ENCODE measurements at places on chromosomes 5 and 9. TPM values are rescaled to one million over a fixed set of nuclear protein-coding genes. Genes with fewer than 3 reads are reported as not detected.

DNA sequence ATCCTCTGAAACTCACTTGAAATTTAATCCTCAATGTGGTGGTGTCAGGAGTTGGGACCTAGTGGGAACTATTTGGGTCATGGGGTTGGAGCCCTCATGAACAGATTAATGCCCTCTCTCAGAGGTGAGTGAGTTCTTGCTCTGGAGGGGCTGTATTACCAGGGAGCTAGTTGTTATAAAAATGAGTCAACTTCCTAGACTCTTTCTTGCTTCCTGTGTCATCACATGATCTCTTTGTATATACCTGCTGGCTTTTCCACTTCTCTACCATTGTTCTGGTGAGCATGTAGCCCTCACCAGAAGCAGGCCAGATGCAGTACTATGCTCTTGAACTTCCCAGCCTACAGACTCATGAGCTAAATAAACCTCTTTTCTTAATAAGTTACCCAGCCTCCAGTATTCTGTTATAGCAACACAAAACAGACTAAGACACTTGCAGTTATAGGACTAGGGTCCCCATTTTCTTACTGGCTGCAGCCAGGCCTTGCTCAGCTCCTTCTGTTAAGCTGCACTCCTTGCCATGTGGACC, 127.5 kb downstream of the SUSD1 start:
- no peak for DNase-seq

- no peak for DNase-seq
Measured at GRCh38 chr5:169848271-169848670, 132.0 kb downstream of the INSYN2B start.

- no peak for DNase-seq
Measured at GRCh38 chr5:664994-665360, 28.2 kb downstream of the TPPP start.

- no peak for DNase-seq
Measured at GRCh38 chr5:141245250-141245717, at the start of gene PCDHB15. Gene PCDHB15, plus strand, starts transcription at chr5:141245395. Its CDS starts 184 bp downstream, at chr5:141245579.

DNA sequence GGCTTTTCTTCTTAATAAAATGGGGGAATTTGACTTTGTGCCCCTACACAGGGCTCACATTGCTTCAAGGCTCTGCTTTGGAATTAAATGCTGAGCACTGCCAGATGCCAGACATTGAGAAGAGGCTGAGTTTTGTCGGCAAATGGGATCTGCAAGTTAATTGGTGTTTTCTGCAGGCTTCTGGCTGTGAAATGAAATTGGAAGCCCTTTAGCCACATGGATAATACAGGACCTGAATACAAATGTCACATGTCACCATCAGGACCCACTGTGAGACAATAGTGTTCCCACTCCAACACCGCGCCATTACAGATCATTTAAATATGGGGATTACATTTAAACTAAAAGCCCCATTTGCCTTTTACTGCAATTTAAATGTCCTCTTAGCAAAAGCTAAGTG, 164.4 kb downstream of the ZSWIM6 start:
- DNase-seq = no peak

DNA sequence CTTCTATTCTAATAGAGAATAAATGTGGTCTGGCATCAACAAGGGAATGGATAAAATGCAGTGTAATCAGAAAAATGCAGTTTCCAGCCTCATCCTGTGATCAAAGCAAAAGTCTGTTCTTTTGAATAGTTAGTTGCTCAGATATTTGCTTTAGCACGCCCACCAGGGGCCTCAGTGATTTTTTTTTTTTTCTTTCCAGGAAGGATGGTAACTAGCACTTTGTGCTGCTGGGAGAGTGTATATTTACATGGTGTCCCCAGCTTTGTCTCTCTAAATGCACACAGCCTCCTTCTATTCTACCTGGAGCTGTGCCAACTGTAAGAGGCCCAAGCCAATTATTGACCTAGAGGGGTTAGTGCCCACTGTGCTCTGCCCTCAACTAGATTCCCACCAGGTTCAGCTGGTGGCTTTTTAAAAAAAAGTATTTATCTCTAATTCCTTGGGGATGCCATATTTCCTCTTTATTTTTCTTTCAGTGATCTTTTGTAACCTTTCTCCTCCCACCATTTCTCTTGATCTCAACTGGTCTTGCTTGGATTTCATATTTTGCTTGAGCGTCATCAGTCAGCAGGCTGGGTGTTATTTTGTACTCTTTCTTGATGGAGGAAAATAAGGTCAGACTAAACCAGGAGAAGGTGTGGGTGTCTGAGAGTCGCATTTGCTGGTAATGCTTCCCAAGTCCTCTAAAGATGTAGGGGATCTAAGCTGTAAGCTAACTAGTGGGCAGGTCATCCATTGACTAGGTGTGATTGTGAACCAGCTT, 193.0 kb upstream of the C9orf72 start:
- no peak for DNase-seq

DNA sequence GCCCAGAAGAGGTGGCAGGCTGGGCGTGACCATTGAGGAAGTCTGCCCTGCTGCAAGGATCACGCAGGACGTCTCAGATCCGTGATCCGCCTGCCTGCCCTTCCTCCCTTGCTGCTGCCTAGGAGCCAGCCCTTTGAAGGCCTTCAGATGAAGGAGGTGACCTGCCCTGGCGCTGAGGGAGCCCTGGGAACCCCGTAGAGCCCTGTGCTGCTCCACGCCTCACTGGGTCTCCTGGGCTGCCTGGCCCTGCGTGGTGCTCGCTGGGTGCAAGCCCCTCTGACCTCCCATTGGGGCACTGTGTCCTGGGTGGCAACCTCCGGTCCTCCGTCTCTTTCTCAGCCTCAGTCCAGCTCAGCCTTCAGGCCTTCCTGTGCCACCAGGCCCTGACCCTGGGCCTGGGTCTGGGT, 295.3 kb upstream of the IRX4 start:
- DNase-seq = no peak

DNA sequence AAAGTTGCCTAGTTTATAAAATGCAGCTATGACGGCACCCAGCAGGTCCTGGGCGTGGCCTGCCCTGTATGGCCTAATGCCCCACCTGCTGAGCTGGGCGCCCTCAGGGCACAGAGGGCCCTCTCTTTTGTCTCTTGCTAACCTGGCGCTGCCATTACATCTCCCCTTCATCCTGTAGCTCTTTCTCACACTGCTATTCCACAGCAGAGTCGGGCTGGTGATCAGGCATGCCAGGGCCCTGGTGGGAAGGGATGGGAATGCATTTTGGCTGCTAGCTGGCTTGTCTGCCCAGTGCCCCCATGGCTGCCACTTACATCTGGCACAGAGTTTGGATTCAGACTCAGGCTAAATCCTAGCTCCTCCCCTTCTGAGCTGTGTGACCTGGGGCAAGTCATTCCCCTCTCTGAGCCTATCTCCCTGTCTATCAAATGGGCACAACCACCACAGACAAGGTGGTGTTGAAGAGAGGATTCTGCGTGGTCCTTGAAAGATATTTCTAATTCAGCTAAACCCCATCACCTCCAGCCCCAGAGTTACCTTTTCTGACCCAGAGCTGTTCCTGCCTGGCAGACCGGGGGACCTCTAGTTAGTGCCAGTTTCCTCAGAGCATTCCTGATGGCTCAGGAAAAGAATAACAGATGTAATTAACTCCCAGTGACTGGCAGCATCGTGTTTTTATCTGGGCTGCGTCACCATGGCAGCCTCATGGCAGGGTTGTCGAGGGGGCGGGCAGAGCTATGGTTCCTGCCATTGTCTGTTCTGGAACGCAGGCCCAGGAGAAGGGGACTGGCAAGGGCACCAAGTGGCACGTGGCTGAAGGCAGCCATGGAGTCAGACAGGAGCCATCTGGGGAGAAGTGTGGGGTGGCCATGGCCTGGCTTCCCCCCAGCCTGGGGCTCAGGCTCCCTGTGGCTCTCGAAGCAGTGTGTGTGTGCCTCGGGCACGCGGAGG, 6.3 kb downstream of the PRR7 start:
- no peak for DNase-seq

DNA sequence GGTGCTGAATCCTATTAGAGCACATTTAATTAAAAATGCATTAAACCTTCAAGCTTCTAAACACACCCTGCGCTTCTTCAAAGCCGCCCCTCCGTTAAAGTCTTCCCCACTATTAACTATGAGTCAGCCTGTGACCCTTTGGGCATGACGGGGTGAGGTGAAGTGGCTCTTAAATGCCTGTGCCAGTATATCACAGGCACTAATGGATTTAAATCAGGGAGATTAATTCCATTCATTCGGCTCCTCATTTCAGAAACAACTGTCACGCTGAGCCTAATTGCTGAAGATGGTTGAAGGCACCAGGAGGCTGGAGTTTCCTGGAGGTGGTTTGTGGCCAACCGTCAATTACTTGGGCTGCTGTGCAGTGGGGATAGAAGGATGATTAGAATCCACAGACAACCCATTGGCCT, 192.6 kb upstream of the MSX2 start:
- peak; percentile 5 for DNase-seq

GRCh38 chr5:147327421-147327820, 92.6 kb downstream of the STK32A start:
- no peak for DNase-seq

DNA sequence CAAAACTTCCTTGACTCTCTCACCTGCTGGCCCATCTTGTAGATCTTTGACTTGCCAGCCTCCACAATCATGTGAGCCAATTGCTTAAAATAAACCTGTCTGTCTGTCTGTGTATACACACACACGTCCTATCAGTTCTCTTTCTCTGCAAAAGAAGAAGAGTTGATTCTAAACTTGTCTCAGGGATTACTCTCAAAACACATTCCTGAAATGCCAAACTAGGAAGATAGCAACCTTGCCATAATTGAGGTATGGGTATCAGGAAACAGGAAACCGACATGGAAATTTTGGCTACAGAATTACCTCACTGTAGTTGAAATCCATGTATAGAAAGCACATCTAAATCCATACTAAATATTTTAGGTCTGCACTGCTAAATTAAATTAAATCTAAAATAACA, 483.4 kb downstream of the PLK2 start:
- no peak for DNase-seq

DNA sequence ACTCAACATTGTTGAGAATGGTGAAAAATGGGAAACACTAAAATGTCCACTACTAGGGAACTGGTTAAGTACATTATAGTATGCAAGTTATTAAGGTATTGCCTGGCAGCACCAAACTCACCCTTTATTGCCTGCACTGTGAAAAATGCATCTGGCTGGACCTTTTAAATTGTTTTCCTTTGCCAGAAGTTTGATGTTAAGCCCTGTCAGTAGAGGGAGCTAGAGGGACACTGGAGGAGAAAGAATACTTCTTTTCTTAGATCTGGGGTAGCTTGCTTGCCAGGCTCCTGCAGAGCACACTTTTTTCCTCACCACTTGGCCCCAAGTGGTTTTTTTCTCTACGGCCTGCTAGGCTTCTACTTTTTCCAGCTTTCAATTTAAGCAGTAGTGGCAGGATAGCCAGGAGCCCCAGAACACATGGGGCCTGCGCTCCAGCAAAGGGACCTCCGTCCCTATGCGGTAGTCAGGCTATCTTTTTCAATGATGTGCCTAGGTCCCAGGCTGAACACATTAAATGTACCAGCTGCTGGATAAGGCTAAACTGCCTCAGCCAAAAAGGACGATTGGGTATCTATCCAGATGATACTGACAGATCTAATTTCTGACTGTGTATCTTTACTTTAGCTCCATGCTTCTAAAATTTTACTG, 8.0 kb upstream of the HABP4 start:
- no peak for DNase-seq

- no peak for DNase-seq
Measured at GRCh38 chr5:33973271-33973670, 11.2 kb downstream of the SLC45A2 start.

- DNase-seq = no peak
Measured at GRCh38 chr9:77375956-77376532, 198.7 kb downstream of the VPS13A start.

DNA sequence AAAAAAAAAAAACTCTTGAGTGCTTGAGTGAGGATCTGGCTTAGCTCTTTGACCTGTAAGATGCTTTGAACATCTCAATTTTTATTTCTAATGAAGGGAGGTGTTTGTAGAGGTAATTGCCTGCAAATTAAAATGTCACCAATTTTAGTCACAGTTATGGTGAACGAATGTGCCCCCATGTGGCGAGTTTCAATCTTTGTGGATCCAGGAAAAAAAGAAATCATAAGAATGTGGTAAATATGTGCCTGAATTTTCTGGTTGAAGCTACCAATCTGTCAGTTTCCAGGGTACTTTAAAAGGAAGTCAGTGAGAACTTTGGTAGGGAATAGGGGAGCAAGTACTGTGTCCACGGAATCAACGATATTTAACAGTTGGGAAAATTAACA, 1772.4 kb upstream of the CDH9 start:
- DNase-seq = no peak

- DNase-seq = no peak
Measured at GRCh38 chr5:170353011-170353761, 36.0 kb downstream of the KCNMB1 start.

- peak; percentile 19 for DNase-seq
Measured at GRCh38 chr9:97857606-97858392, 4.8 kb downstream of the FOXE1 start.

DNA sequence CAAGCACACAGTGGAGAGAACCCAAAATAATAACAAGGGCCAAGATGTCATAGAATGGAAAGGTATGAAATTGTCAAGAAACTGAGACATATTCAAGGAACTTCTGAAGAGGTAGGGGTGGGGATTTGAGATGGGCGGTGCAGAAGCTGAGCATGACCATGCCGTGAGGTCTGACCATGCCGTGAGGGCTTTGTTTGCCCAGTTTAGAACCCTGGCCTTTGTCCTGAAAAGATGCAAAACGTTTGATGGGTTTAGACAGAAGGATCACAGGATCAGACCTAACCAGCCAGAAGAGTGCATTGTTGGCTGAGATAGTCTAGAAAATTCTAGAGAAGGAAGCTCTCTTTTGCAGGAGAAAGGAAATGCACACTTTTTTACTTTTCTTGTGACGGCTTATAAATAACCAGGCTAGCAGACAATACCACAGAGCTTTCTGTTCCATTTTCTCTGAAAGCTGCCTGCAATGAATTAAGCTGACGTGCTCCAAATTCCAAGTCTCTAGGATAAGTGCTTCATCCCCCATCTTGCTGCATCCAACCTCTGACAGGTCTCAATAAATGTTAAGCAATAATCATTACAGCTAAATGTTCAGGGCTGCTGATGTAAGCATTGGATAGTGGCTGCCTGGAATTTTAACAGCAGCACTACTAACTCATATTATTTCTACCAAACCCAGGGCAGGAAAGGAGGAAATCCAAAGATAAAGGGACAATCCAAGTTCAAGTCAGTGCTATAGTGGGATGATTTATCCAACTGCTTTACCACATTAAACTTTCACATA, 110.9 kb upstream of the IL6ST start:
- no peak for DNase-seq

Gene LRRC26
- not detected for total RNA-seq

Gene ORM1
- total RNA-seq = not detected

Gene IRX4
- total RNA-seq = not detected

Gene JAKMIP2
- 0.27 TPM for total RNA-seq

Gene SPINK5
- total RNA-seq = not detected

Gene MYMK
- total RNA-seq = not detected

Gene ANKS6
- 48.1 TPM for total RNA-seq

All from thyroid gland (tissue), 4 donors.